Dermis lymphatic vessel endothelial cell (primary cell): ENCODE measurements at places on chromosomes 3 and 15. TPM values are rescaled to one million over a fixed set of nuclear protein-coding genes. Genes with fewer than 3 reads are reported as not detected.

Gene CAMP
- total RNA-seq = not detected in 2 replicates

Gene SOX2
- total RNA-seq = not detected in 2 replicates

Gene KPNA1
- total RNA-seq = 27.1 and 32.1 TPM in 2 replicates

Gene CA12
- 0.60 and 0.98 TPM in 2 replicates for total RNA-seq

Gene HDC
- not detected in 2 replicates for total RNA-seq

Gene ACTC1
- total RNA-seq = not detected in 2 replicates

Gene CLDN18
- total RNA-seq = not detected in 2 replicates

Gene CD276
- total RNA-seq = 19.9 and 44.6 TPM in 2 replicates

Gene DNAJC13
- total RNA-seq = 43.8 and 55.9 TPM in 2 replicates

Gene AADAC
- not detected in 2 replicates for total RNA-seq

Gene LRRK1
- total RNA-seq = 5.6 and 7.5 TPM in 2 replicates

Gene SEMA7A
- total RNA-seq = 0.54 and 0.60 TPM in 2 replicates

Gene DUOXA1
- total RNA-seq = not detected in 2 replicates

Gene PHLDB2
- total RNA-seq = 44.2 and 51.6 TPM in 2 replicates

Gene FBXO40
- not detected in 2 replicates for total RNA-seq

Gene GABPB1
- 85.9 and 89.7 TPM in 2 replicates for total RNA-seq

Gene DAZL
- not detected in 2 replicates for total RNA-seq

Gene SNAP23
- 186 and 197 TPM in 2 replicates for total RNA-seq

Gene NDN
- 29.0 and 48.8 TPM in 2 replicates for total RNA-seq

Gene CNTN3
- 0.22 TPM in 1 of 2 replicates, not detected in the other for total RNA-seq

Gene ZNF717
- 6.8 and 10.5 TPM in 2 replicates for total RNA-seq

Gene OXTR
- 0.17 and 0.65 TPM in 2 replicates for total RNA-seq

Gene RARRES1
- total RNA-seq = 0.98 and 2.3 TPM in 2 replicates

Gene KLHL40
- total RNA-seq = not detected in 2 replicates

Gene CCDC9B
- total RNA-seq = 11.8 and 12.4 TPM in 2 replicates

Gene ATP13A5
- not detected in 2 replicates for total RNA-seq

Gene SPINK8
- total RNA-seq = not detected in 2 replicates

Gene TUSC7
- total RNA-seq = not detected in 2 replicates

Gene ACKR2
- 5.4 and 12.5 TPM in 2 replicates for total RNA-seq

Gene SLC9C1
- 0.11 and 0.17 TPM in 2 replicates for total RNA-seq

Gene IL17RB
- under 0.01 TPM in 1 of 2 replicates, not detected in the other for total RNA-seq

Gene LRRC31
- total RNA-seq = not detected in 2 replicates

Gene MUC20
- total RNA-seq = 0.11 and 0.34 TPM in 2 replicates

Gene FAM43A
- total RNA-seq = 85.0 and 115 TPM in 2 replicates

Gene INSYN1
- total RNA-seq = 0.43 and 0.60 TPM in 2 replicates

Gene KLF13
- total RNA-seq = 32.0 and 34.8 TPM in 2 replicates

Gene TM4SF1
- 1,157 and 1,890 TPM in 2 replicates for total RNA-seq

Gene SV2B
- 0.11 and 0.17 TPM in 2 replicates for total RNA-seq

Gene CDC25A
- total RNA-seq = 4.3 and 5.0 TPM in 2 replicates

Gene GUCA1C
- not detected in 2 replicates for total RNA-seq

Gene XCR1
- total RNA-seq = not detected in 2 replicates

Gene FAM81A
- under 0.01 and 0.09 TPM in 2 replicates for total RNA-seq

Gene SYNPR
- total RNA-seq = not detected in 2 replicates

Gene ECE2
- not detected in 2 replicates for total RNA-seq

Gene STRC
- 0.09 TPM in 1 of 2 replicates, not detected in the other for total RNA-seq

Gene PIK3R4
- 25.9 and 30.1 TPM in 2 replicates for total RNA-seq
